Epithelial cell of prostate (primary cell): ENCODE measurements at places on chromosomes 16 and 17.

DNA sequence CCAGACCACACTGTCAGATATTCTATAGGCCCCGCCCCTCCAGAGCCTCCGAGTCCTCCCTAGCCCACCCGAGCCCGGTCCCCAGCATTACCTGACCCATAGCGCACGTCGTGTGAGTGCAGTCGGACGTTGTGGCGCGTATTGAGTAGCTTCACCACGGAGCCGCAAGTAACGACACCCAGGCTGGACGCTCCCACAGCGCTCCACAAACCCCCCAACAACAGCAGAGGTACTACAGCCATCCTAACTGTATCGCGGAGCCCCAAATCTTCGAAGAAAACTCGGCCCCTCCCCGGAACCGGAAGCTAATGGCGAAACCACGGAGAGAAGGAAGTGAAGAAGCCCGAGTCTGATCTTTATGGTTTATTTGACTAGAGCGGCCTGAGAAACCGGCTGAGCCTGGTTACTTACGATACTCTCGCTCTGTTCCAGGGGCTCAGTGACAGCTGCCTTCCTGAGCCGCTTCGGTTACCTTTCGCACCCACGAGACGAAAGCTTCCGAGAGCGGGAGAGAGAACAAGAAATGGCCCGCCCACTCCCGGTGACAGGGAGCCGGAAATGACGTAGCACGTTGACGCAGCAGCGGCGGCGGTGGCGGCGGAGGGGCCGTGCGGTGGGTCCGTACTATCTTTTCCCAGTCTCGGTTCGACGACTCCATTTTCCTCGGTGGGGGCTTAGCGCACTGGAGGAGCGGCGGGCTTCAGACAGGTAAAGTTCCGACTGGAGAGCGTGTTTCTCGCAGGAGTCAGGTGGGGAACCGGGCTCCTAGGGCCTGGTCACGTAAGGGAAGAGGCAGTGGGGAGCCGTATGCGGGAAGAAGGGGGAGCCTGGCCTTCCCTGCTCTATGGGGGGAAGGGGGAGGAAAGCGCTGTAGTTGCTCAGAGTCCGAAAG lies at the start of the genes SDF2 and SUPT6H:
SDF2 (minus strand) TSS at position 272 of the 892 bp plus-strand sequence; CDS start at position 242, 30 bp downstream.
SUPT6H (plus strand) TSS at position 571 of the 892 bp plus-strand sequence. CDS start 11,197 bp downstream, outside the sequence.
- DNase-seq = no peak

GRCh38 chr16:83351846-83352245 lies 455.9 kb upstream of the HSBP1 start:
- DNase-seq = no peak

DNA sequence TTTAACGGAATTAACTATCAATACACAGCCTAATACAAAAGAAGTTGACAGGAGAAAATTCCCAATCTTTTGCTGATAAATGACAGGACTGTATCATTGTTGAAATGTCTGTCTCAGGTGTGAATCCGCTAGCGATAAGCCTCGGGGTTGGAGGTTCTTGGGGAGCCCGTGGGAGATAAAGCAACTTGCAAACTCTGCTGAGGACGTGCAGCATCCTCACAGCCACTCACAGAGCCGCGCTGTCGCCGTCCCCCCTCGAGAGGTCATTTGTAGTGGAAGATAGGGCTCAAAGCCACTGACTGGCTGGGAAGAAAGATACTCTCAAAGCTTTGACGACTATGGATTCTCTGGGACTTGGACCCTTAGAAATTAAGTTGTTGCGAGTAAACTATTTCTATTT lies 17.0 kb downstream of the MAP1LC3B start:
- DNase-seq = no peak

DNA sequence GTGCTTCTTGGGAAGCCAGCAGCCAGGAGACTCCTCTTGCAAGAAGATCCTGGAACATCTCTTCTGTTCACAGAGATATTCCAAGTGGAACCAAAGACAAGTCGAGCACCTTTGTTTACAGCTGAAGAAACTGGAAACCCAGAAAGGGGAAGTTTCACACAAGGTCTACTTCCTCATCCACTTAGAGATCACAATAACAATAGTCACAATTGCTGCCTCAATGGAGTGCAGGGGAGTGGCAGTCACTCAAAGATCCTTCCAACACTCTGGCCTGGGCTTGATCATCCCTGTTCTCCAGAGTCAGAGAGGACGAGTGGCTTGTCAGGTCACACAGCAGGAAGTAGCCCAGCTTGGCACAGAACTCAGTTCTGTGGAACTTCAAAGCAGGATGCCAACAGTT lies 46.9 kb upstream of the SIAH1 start:
- DNase-seq = no peak

DNA sequence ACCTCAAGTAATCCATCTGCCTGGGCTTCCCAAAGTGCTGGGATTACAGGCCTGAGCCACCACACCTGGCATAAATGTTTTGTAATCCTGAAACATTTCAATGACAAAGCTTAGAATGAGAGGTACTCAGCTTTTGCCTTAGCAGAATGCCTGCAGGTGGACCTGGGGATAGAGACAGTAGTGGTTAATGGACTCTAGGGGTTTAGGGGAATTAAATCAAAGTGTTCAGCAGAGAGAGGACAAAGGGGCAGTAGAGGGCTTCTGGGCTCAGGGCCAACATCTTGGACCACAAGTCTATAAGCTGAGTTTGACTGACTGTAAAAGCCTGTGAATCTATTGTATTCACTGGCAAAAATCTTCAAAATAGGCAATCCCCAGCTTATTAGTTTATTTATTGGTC lies 36.0 kb upstream of the MED13 start:
- no peak for DNase-seq

GRCh38 chr17:42317266-42317845 lies 29.1 kb downstream of the STAT5A start:
- no peak for DNase-seq

- no peak for DNase-seq
These were observed 218.6 kb upstream of the ASIC2 start for GRCh38 chr17:33511670-33512069.

DNA sequence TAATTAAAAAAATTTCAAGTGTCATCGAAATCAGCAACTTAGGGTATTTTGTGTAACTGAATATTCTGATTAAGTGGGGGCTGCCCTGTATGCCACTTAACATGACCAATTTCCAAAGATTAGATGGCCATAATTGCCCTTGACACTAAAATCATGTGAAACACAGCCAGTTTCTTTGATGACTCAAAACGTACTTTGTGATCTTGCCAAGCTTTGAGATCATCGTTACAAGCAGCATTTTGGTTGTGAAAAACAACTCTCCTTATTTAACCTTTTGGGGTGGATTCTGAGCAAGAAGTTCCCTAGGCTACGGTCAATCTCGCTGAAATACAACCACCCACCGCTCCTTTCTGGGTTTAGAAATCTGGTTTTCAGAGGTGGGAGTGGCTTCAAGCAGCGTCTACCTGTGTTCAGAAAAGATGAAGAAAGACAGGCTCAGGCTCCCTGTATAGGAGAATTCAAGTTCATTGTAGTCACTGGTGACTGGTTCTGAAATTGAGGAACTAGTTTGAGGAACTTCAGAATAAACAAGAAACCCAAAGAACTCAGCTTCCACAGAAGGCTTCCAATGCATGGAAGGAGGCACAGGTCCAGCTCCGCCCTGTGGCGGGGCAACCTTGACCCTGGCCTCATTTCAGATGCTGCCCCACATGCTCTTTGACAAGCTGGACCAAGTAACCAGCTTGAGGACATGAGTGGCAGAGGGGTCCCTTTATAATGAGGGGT lies 9.4 kb downstream of the MAP3K14 start:
- no peak for DNase-seq

DNA sequence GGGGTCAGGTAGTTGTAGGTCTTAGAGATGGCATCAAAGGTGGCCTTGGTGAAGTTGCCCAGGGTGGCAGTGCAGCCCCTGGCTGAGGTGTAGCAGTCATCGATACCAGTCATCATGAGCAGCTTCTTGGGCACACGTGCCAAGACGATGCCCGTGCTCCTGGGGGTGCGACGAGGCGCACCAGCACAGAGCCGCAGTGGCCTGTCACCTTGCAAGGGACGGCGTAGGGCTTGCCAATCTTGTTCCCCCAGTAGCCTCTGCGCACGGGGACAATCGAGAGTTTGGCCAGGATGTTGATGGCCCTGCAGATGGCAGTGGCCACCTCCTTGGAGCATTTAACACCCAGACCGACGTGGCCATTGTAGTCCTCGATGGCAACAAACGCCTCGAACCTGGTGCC lies 29.8 kb downstream of the CDC27 start:
- DNase-seq = no peak

DNA sequence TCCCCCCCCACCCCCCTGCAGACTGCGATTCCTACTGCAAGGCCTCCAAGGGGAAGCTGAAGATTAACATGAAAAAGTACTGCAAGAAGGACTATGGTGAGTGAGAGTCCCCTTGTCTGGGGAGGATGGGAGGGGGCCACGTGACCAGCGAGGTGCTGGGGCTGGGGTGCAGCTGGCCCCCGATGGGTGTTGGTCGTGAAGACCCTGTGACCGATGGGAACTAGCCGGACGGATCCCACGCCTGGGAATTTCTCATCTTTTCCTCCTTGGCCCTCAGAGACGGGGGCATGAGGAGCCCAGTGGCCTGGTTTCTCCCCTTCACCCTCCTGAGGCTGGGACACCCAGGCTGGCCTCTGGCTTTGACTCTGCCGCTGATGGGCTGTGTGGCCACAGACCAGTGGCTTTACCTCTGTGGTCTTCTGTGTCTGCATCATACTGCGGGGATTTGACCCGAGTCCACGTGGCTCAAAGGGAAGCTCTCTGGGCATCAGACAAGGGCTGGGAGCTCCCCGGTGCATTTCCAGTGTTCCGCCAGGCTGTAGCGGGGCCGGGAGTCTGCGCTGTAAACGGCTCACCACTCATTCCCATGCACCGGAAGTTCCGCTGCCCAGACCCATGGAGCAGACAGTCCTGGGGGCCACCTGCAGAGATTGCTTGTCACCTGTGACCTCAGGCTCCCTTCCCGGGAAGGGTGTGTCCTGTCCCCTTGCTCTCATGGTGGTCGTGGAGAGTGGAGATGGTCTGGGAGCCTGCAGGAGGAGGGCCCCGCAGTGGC lies 200.0 kb downstream of the NTN1 start:
- DNase-seq = no peak

DNA sequence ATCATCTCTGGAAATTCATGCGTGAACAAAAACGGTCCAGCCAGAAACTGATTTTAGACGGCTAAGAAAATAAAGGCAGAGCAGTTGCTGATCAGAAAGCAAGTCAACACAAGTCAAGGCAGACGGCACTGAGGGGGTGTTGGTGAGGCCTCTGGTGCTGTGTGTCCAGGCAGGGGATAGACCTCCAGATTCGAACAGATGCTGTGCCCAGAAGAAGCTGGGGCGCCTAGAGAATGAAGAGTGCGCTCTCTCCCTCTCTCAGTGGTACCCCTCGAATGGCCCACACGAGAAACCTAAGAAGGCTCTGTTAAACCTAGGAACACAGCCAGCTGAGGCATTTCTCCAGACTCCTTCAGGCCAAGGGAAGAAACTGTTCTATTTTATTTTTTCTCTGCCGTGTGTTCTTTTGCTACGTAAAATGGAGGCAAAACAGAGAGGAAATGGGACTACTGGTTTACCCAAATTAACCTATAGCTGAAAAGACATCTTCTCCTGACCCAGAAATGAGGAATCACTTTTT lies 178.3 kb downstream of the PMP22 start:
- no peak for DNase-seq

GRCh38 chr17:79943347-79944241 lies 92.1 kb downstream of the TBC1D16 start:
- no peak for DNase-seq

DNA sequence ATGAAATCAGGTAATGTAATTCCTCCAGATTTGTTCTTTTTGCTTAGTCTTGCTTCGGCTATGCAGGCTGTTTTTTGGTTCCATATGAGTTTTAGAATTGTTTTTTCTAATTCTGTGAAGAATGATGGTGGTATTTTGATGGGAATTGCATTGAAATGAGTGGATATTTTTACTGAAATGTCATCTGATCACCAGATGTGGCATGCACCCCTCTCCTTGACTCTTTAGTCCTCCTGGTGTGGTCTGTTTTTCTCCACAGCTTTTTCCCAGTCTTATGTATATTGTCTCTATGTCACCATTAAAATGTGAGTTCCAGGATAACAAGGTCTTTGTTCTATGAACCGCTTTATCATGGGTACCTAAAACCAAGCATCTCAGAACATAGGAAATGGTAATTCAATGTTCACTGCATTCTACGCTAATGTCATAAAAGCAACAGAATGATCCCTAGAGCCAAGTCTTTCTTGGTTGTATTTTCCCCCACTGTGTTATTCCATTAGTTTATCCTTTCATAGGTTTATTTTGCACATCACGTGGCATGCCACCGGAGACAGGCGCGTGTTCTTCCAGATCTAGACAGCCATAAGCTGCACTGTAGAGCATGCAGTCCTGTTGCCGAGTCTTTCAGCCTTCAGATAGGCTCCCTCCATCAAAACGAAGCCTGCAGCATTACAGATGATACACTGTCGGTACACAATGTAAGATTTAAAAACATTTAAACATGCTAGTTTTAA lies 172.5 kb downstream of the RPTOR start:
- DNase-seq = no peak

GRCh38 chr17:81245665-81246342 lies 6.7 kb downstream of the NDUFAF8 start:
- DNase-seq = no peak

DNA sequence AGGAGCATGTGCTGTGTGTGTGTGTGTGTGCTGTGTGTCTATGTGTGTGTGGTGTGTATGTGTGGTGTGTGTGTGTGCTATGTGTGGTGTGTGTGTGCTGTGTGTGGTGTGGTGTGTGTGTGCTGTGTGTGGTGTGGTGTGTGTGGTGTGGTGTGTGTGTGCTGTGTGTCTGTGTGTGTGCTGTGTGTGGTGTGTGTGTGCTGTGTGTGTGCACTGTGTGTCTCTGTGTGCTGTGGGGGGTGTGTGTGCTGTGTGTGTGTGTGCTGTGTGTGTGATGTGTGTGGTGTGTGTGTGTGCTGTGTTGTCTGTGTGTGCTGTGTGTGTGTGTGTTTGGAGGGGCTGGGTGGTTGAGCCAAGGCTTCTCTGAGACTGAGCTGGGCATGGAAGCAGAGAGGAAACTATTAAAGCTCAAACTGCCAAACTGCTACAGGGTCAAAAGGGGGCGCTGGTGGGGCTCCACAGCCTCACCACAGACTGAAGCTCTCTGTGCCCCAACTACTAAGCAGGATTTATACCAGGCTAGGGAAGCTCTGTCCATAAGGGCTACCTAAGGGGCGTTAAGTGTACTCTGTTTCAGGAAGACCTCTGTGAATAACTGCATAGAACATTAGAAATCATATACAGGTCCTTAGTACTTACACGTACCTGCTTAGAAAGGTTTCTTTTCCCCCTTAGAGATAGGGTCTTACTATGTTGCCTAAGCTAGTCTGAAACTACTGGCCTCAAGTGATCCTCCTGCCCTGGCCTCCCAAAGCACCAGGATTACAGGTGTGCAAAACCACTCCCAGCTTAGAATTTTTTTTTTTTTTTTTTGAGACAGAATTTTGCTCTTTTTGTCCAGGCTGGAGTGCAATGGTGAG lies 27.8 kb upstream of the GHDC start:
- no peak for DNase-seq
